ENCODE measurements at places on chromosomes 4 and X.

- no peak for DNase-seq
These were observed 8.8 kb upstream of the FRMPD3 start for GRCh38 chrX:107440692-107441091.

DNA sequence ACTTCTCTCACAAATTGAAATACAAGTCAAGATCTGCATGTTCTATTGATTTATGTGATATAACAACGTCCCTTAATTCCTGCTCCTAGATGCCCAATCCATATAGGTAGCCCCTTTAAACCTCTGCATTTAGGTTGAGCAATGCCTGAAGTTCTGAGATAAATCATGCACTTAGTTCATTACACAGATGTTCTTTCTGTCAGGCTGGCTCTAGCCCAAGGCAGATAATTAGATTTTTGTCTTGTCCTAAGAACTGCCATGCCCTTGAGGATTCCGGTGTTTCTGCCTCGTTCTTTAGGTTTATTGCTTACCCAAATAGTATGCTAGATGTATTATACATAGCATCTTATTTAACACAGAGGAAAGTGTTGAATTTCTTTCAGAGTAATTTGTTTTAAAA is 143.1 kb downstream of the TRAM1L1 start:
- no peak for DNase-seq

DNA sequence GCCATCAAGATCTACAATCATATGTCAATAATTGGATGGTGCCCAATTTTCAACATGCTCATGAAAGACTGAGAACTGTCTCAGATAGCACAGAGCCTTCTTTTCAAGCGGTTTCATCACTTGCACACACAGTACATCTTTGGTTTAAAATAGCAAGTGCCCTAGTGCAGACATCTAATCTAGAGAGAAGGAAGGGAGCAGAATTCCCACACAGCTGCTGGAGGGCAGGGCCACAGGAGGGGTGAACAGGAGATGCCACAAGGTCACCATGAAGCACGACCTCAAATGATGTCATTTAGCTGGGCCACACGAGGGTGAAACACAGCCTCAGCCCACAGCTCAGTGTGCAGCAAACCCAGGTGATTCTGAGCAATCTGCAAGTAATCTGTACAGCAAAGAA is 24.3 kb downstream of the LEF1 start:
- no peak for DNase-seq

DNA sequence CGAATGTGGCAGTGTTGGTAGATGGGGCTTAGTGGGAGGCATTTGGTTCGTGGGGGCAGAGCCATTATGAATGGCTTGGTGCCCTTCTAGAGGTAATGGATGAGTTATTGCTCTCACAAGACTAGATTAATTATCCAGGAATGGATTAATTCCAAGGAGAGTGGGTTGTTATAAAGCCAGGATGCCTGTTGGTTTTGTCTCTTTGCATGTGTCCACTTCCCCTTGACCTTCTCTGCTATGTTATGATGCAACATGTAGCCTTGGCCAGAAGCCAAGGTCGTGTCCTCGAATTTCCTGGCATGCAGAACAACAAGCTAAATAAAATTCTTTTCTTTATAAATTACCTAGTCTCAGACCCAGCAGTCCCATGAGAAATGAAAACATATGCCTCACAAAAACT is 111.2 kb upstream of the PLS3 start:
- DNase-seq = no peak

GRCh38 chr4:81215931-81216330 is 909 bp upstream of the PRKG2 start:
- no peak for DNase-seq

DNA sequence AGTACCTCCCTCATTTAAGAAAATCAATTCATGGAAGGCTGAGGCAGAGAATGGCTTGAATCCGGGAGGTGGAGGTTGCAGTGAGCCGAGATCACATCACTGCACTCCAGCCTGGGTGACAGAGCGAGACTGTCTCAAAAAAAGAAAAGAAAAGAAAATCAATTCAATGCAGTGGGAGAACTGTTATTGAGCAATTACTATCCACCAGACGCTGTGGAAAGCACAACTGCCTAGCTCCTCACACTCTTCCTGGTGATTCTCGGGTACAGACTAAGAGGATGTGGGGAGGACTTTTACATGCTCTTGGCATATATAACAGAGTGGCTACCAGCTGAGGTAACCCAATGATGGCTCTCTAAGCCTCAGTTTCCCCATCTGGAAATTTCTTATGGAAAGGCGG is 2.7 kb upstream of the TMSB4X start:
- no peak for DNase-seq

DNA sequence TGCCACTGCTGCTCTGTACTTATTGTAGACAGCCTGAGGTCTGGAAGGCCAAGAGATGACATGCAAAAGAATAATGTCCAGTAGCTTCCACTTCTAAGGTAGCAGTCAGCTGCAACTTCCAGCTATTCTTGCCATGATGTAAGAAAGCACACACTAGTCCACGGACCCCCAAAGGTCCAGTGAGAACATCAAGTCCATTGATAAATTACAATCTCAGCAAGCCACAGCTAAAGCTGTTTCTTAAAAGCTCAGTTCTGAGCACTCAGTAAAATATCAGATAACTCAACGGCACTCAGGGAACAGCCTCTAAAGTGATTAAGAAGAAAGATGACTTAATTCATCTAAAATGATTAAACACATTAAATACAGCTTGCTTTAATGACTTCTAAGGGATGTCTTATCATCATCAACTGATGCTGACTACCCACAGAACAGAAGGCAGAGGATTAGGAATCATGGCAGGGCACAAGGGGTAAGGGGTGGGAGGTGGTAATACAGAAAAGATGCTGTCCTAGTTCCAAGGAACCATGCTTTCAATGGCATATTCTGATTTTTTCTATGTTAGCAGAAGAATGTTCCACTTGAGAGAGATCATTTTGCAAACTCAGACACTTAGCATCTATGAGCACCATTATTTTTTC is 99.1 kb upstream of the CBR4 start:
- DNase-seq = no peak

GRCh38 chrX:17564689-17565409 is 172.4 kb upstream of the SCML1 start:
- DNase-seq = no peak

DNA sequence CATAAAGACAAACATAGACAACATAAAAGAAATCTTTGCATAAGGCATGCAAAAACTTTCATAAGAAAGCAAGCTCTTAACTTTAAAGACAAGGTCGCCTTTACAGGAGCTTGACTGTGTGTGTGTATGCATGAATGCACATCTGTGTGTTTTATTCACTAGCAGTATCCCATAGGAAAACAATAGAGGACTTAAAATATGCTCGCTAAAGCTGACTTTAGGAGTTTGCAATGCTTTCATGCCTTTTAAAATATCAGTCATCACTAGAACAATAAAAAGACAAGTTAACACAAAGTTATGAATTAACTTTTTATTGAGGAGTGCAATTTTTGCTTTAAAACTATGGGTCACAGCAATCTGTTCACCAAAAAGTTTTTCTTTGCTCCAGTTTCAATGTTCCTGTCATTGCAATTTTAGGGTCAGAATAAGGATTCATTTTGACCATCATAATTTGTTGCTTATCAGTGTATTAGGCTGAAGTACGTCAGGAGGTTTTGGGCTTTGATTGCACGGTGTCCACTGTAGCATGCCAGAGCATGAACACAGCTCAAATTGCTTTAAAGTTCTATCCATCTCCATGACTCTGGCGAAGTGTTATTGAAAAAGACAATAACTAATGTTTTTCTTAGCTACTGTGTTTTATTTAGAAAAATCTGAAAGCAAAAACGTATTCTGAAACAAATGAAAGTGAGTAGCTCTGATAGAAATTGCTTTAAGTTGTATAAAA is 36.9 kb downstream of the ANXA10 start:
- DNase-seq = no peak

DNA sequence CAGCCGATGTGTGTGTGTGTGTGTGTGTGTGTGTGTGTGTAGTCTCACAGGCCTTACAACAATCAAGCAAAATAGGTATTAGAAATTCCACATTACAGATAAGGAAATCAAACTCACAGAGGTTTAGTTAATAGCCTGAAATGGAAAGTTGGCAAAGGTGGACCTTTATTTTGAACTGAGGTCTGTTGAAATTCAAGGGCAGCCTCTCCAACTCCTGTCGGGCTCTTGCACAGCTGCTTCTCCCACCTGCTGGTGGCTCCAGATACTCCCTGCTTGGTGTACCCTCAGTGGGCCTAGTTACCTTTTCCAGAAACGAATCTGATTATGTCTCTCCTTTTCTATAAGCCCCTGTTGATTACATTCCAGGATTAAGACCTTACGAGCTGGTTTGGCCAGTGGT is 195.9 kb downstream of the MGST2 start:
- no peak for DNase-seq

DNA sequence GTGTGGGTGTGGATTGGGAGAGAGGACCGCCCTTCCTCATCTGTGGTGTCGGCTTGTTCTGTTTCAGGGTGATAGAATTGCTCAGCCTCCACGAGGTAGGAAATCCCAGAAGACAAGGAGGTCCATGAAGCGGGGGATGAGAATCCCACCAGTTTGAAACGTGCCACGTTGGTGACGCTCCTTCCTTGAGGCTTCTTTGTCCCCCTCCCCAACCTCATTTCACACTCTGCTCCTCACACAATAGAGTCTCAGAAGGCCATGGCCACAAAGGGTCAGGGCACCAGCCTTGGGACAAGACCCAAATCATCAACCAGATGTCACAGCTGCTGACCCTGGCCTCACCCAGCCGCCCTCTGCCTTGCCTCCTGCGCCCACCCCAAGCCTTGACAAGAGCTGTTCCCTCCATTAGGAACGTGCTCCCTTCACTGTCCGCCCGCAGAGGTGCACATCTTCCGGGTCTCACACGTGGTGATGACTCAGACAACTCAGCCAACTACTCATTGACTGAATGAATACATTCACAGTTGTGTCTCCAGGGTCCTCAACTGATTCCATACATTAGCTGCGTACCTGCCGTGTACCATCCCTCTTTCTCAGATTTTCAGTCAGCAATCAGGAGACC is 18.3 kb downstream of the BLOC1S4 start:
- DNase-seq = no peak

DNA sequence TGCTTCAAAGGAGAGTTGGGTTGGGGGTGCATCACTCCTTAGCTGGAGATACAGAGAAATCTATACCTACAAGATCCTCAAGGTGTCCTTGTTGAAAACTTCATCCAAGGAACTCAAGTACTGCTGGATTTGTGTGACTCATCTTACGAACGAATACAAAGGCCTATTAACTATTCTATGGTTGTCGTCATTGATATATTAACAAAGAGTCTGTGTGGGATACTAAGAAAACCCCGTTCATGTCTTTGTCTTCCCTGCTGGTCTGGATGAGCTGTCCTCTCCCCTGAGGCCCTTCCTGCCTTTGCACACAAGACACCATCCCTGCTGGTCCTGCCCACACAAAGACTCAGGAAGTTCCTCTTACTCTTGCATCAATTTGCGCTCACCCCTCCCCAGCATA is 54.9 kb upstream of the IRF2 start:
- DNase-seq = no peak

DNA sequence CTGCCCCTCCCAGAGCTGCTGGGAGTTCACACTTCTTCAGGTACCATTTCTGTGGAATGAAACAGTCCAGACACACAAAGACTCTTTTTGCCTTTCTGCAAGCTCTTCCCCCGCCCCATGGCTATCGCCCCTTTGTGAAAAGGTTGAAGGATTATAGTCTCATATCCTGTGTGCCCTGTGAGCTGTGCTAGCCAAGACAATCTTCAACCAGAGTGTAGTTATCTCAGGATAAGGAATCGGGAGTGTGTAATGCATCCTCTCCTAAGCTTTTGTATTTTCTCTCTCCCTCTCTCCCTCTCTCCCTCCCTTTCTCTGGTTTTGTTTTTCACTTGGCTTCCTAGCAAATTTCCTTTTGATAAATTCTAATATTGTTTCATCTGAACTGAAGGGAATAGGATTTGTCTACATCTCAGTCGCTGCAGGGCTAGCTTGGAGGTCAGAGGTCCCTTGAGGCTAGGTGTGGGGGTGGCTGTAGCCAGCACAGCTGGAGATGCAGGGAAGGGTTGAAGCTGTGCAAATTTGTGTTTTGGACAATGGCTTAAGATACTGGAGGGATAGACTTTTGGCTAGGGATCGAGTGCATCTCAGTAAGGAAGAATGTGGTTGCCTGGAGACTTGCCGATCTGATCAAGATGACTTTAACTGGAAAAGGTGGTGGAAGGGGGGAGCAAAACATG is 74.6 kb upstream of the NALF2 start:
- no peak for DNase-seq

DNA sequence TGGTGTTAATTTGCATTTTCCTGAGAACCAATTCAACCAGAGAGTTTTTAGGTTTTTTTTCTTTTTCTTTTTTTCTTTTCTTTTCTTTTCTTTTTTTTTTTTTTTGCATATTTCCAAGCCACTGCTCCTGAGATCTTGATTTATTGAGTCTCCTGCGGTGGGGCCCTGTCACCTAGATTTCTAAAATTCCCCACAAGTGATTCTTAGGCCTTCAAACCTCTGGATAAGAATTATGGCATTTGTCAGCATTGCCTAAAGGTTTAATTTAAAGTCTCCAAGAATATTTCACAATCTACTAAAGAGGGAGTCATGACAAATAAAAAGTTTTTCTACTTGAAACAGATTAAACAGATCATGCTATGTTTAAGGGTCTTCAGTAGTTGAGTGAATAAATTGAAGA is 84.9 kb downstream of the GAB1 start:
- DNase-seq = no peak

DNA sequence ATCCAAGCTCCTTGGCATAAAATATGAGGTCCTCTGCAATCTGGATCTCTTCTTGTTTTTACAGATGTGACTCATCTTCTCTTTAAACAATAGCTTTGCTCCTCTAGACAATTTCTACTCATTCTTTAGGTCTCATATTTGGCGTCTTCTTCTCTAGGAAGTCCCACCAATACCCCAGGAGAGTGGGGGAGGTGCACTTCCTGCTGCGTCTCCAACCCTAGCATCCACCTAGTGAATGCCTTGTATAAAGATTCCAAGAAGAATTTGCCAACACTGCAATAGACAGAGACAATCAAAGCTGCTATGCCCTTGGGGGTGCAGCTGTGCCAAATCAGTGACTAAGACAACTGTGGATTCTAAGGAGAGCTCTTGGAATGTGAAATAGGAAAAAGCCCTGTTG is 45.7 kb upstream of the SLC10A7 start:
- DNase-seq = no peak

DNA sequence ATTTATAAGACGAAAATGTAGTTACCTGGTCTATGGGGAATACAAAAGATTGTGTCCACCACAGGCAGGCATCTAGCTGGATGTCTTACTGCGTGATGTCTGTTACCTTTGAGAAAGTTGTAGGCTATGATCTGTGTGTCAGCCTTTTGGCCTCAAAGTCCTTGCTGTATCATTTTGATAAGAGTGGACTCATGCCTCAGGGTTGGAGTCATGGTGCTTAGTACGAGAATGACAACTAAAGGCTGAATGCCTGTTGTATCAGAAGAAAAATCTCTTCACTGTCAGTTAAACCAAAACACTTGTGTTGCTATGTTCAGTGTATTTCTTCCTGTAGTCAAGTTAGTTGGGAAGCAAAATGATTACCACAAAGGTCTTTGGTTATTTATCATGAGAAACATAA is 226.2 kb downstream of the ARHGAP10 start:
- DNase-seq = no peak

GRCh38 chr4:151627491-151627890 is 133.3 kb downstream of the GATB start:
- DNase-seq = no peak

- DNase-seq = no peak
These were observed 69.6 kb upstream of the ATXN3L start for GRCh38 chrX:13389501-13389900.
